ENCODE measurements at places on chromosomes 7 and 10. TPM values are rescaled to one million over a fixed set of nuclear protein-coding genes. Genes with fewer than 3 reads are reported as not detected.

DNA sequence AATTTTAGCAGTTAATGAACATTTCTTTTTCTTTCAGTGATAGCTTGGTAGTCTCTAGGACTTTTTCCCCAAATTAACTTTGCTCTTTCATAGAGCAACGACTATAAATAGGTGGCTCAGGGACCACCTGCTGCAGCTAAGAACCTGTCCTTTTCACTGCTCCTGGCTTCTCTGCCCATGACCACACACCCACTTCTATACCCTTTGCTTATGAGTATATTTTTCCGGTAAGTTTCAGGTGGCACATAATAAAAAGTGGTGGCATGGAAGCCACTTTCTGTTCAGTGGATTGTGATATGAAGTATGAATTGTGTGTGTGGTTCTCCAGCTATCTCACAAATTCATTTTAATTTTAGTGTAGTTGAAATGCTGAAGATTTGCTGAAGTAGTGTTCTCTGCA lies 1.2 kb downstream of the ING3 start:
- peaks cover 6% of the 10 kb centered on the region for H3K4me1 ChIP-seq
- H3K4me3 ChIP-seq = peak overlapping the region; percentile 85
- peak overlapping the region; percentile 1 for H3K27ac ChIP-seq
- H3K36me3 ChIP-seq = peaks cover 11% of the 10 kb centered on the region
- H3K27me3 ChIP-seq = no peaks in the 10 kb centered on the region
- DNase-seq = no peak

- peak; percentile 29 for DNase-seq
- H3K27me3 ChIP-seq = no peaks in the 10 kb centered on the region
- no peak overlapping the region for H3K27ac ChIP-seq
- H3K4me1 ChIP-seq = peaks cover 19% of the 10 kb centered on the region
- no peak overlapping the region for H3K4me3 ChIP-seq
Measured at GRCh38 chr10:34715511-34716187, 99.4 kb downstream of the PARD3 start.

GRCh38 chr7:102918845-102919244 lies 6.0 kb downstream of the LRRC17 start:
- peaks cover 8% of the 10 kb centered on the region for H3K36me3 ChIP-seq
- no peak for DNase-seq
- no peak overlapping the region for H3K4me3 ChIP-seq
- no peaks in the 10 kb centered on the region for H3K27me3 ChIP-seq
- no peak overlapping the region for H3K27ac ChIP-seq
- peaks cover 40% of the 10 kb centered on the region for H3K4me1 ChIP-seq

DNA sequence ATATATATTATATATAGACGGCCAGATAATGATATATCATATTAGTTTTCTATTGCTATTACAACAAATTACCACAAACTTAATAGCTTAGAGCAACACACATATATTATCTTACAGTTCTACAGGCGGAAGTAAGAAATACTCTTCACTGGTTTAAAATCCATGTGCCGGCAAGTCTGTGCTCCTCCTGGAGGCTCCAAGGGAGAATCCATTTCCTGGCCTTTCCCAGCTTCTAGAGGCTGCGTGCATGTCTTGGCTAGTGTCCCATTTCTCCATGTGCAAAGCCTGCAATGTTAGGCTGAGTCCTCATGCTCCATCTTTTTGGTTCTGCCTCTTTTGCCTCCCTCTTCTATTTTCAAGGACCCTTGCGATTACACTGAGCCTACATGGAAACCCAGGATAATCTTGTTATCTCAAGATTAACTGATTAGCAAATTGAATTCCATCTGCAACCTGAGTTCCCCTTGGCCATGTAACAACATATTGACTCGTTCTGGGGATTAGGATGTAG lies 23.9 kb upstream of the PNLIPRP3 start:
- H3K4me1 ChIP-seq = no peaks in the 10 kb centered on the region
- no peak overlapping the region for H3K27ac ChIP-seq
- no peak for DNase-seq
- H3K27me3 ChIP-seq = no peaks in the 10 kb centered on the region

DNA sequence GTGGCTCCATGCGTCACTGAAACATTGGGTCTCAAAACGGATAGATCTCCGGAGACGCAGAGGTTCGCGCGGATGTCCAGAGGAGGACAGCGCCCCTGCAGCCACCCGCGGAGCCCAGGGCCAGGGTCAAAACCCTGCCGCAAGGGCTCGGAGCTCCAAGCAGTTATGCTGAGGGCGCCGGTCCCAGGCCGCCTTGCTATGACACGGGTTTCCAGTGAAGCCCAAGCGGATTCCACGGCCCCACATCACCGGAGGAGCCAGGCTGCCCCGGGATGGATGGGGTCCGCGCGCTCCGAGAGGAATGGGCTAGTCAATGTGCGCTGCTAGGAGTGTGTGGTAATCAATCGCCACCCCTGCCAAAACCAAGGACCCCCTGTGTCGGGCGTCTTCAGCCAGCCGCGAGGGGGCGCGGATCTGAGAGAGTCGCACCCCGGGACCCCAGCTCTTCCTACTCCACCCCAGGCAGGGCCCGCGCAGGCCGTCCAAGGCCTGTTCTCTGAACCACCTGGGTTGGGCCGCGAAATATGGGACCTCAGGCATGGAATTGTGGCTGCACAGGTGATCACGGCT lies 5.6 kb upstream of the EMX2 start:
- no peak overlapping the region for H3K27ac ChIP-seq
- no peak overlapping the region for H3K4me3 ChIP-seq
- peaks cover 90% of the 10 kb centered on the region for H3K27me3 ChIP-seq
- peaks cover 2% of the 10 kb centered on the region for H3K4me1 ChIP-seq

Gene C10orf62
- not detected for total RNA-seq

Measured in astrocyte (in vitro differentiated cells and primary cell).